Muscle of back (tissue), 13 donors: ENCODE measurements at places on chromosomes 6 and 20. TPM values are rescaled to one million over a fixed set of nuclear protein-coding genes. Genes with fewer than 3 reads are reported as not detected.

GRCh38 chr6:111912904-111913303, 39.7 kb upstream of the FYN start:
- no peak for DNase-seq

DNA sequence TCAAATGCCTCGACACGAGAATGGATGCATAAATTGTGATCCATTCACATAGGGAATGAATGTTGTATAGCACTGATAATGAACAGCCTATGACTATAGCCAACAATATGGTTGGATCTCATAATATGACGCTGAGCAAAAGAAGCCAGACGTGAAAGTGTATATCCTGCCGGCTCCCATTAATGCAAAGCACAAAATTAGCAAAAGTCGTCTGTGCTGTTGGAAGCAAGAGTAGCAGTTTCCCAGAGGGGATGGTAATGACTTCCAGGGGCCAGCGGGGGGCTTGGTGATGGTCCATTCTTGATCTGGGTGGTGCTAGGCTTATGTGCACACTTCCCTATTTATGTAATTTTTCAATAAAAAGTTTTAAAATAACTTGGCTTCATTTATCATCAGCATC, 1.0 kb upstream of the TAGAP start:
- DNase-seq = no peak

NHLRC1 gene
- polyA plus RNA-seq = 2.8 TPM

CAGE1 gene
- polyA plus RNA-seq = not detected

HAO1 gene
- not detected for polyA plus RNA-seq

DNA sequence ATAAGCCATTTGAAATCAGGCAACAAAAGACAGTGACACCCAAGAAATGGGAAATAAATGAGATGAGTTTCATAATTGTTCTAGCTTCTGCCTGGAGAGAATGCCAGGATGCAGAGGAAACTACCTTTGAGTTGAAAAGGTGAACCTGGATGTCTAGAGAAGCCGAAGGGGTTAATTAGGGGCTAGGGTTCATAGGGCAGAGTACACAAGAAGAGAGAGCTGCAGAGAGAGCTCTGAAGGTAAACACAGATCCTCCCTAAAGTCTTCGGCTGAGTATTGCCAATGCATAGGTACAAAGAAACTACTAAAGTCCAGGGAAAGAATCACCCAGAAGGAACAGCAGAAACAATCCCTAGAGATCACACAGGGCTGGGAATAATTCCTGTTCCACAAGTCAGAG, 119.7 kb upstream of the BEND3 start:
- DNase-seq = no peak

DNA sequence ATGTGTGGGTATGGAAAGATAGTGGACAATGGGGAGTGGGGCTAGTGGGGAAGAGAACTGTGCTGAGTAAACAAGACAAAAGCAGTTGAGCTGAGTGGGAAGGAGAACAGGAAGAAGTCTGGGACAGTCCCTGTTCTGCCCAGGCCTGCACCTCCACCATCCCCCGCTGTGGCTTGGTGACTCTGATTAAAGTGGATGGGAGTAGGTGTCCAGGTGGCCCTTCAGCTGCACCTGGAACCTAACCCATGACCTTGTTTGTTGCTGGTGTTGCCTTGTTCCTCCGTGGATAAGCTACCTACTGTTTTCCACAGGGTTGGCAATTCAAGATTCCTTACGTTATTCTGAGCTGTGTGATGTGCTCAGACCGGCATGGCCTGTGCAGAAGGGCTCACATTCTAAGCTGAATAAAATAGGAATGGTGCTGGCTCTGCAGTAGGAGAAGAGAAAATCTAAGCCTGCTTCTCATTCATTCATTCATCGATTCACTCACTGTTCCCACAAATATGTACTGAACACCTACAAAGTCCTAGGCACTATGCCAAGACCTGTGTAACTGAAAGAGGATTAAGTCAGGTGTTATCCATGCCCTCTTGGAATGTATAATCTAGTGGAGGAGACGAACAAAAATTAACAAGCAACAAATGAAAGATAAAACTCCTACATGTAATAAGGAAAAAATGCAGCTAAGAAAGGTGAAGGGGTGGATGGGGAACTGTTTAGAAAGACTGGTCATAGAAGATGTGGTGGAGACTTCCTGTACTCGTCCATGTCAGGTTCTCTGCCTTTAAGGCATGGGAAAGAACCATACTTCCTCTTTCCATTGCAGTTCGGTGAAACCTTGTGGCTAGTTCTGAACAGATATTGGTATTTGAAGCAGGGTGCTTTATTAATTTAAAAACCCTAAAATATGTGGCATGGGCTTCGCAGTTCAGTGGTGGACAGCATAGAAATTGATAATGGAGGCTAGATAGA, 10.1 kb upstream of the CALHM6 start:
- DNase-seq = no peak

- DNase-seq = peak; percentile 7
Measured at GRCh38 chr20:12207875-12208274, 290.2 kb downstream of the BTBD3 start.

DNA sequence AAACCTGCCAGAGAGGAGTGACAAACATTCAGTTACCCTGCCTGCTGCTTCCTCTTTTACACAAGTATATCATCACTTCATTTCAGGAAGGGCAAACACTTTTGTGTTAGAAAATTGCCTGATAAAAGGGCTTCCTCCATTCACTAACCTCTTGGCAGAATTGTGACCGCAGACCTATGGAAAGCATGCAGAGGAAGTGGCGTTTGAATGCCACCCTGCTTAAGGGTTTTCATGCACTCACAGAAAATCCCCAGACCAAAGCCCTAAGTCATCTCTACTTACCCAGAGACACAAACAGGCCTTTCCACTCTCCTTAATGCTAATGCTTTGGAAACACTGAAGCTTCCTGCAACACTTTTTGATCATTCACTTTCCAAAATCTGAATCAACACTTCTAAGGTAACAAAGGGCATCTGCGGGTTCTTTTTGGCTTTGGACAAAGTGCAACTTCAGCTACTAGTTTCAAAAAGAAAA, 22.1 kb upstream of the RALGAPA2 start:
- no peak for DNase-seq

CCM2L gene
- 4.6 TPM for polyA plus RNA-seq

GRCh38 chr20:10313215-10313614, 94.6 kb downstream of the SNAP25 start:
- no peak for DNase-seq

TNFAIP3 gene
- polyA plus RNA-seq = 26.9 TPM

- no peak for DNase-seq
Measured at GRCh38 chr6:10794239-10794638, 44.1 kb downstream of the MAK start.

GRCh38 chr20:5652626-5653553, 97.3 kb upstream of the SHLD1 start:
- no peak for DNase-seq

CALHM6 gene
- 4.7 TPM for polyA plus RNA-seq

GRCh38 chr20:58374906-58375758, 13.9 kb upstream of the VAPB start:
- DNase-seq = peak; percentile 50

GRCh38 chr6:130574146-130574545, 208.3 kb downstream of the TMEM200A start:
- DNase-seq = peak; percentile 7

DNA sequence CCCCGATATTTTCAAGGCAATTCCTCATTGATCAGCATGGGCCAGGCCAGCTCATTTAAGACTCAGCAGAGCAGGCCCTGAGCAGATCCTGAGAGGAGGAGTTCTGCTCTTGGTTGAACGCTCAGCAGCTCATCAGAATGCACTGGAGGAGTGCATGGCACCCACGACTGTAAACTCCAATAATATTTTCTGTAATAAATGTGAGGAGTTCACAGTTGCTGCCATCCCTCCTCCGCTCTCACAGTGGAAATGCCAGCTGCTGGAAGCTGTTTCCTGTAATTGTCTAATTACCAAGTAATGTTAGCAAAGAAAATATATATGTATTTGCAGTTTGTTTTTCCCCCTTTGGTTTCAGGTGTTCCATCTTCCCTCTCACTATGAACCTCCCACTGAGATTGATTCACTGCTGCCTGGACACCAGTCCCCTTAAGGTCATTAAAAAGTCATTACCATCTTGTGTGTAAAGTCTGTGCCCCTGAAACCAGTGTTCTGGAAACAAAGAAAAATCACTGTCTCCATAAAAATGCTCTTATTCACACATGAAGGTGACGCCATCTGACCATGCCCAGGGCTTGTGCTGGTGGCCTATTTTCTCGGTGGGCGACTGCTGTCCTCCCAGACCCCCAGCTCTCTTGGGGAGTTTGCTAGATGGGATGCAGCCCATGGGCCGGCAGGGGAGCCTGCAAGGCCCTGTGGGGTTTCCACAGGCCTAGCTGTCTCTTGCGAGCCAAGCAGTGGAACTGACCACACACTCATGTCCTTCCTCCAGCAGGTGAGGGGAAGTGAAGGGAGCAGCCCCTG, 374.2 kb downstream of the ZFAND3 start:
- DNase-seq = no peak

CST2 gene
- polyA plus RNA-seq = 0.17 TPM

SLC22A2 gene
- polyA plus RNA-seq = not detected
